ENCODE measurements at places on chromosomes 7 and 10. TPM values are rescaled to one million over a fixed set of nuclear protein-coding genes. Genes with fewer than 3 reads are reported as not detected.

The MIOS gene
- 47.8 TPM for total RNA-seq

- no peak overlapping the region for H3K27ac ChIP-seq
- H3K36me3 ChIP-seq = no peaks in the 10 kb centered on the region
- H3K4me1 ChIP-seq = 0 out of 2 replicates have a peak, but pooled peaks cover 10% of the 10 kb centered on the region
- H3K4me3 ChIP-seq = no peak overlapping the region
- H3K27me3 ChIP-seq = peaks cover 23% of the 10 kb centered on the region
Observed at GRCh38 chr10:29327746-29328102, 38.9 kb downstream of the LYZL1 start.

GRCh38 chr7:115499956-115500355 is 530.6 kb downstream of the TFEC start:
- no peak overlapping the region for H3K27ac ChIP-seq
- H3K4me3 ChIP-seq = no peak overlapping the region
- no peaks in the 10 kb centered on the region for H3K36me3 ChIP-seq
- no peak for DNase-seq
- no peaks in the 10 kb centered on the region for H3K27me3 ChIP-seq
- no peaks in the 10 kb centered on the region for H3K4me1 ChIP-seq

DNA sequence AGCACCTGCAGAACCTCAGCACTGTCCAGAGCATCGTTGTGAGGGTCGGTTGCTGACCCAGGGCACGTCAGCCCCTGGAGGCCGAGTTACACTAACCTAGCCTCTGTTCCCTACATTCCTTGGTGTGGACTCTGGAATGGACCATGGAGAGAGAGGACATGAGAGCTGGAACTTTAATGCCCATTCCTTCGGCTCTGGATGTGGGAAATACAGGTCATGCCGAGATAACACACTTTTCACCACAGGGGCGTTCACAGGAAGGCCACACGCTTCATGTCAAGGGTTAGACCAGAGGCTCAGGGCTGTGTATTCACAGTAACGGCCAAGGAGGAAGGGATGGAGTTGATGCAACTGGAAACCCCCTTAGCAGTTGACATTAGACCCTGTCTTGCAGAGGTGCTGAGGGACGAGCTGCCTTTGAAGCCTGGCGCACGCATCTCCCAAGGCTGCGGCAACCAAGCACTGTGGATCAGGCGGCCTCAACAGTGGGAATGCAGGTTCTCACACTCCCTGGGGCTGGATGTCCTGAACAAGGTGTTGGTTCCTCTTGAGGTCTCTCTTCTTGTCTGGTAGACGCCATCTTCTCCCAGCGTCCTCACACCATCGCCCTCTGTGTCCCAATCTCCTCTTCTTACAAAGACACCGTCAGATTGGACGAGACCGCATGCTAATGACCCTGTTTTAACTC is 245.2 kb downstream of the KLF6 start:
- no peak overlapping the region for H3K4me3 ChIP-seq
- H3K27me3 ChIP-seq = no peaks in the 10 kb centered on the region
- no peak for DNase-seq
- H3K36me3 ChIP-seq = no peaks in the 10 kb centered on the region
- peaks cover 41% of the 10 kb centered on the region for H3K4me1 ChIP-seq

- no peaks in the 10 kb centered on the region for H3K36me3 ChIP-seq
- peaks cover 12% of the 10 kb centered on the region for H3K4me1 ChIP-seq
- no peak overlapping the region for H3K27ac ChIP-seq
- H3K27me3 ChIP-seq = no peaks in the 10 kb centered on the region
- H3K4me3 ChIP-seq = no peak overlapping the region
Observed at GRCh38 chr10:44956717-44957706, 2.6 kb upstream of the RASSF4 start.

The SLC26A4 gene
- total RNA-seq = 0.25 TPM

- no peak overlapping the region for H3K27ac ChIP-seq
- no peaks in the 10 kb centered on the region for H3K4me1 ChIP-seq
- H3K27me3 ChIP-seq = peaks cover 10% of the 10 kb centered on the region
- DNase-seq = no peak
- no peaks in the 10 kb centered on the region for H3K36me3 ChIP-seq
Observed at GRCh38 chr7:108603656-108604306, 34.1 kb downstream of the DNAJB9 start.

GRCh38 chr7:31096877-31097258 is 44.8 kb downstream of the ADCYAP1R1 start:
- no peak overlapping the region for H3K27ac ChIP-seq
- no peak for DNase-seq
- no peaks in the 10 kb centered on the region for H3K36me3 ChIP-seq
- H3K27me3 ChIP-seq = peaks cover 5% of the 10 kb centered on the region

DNA sequence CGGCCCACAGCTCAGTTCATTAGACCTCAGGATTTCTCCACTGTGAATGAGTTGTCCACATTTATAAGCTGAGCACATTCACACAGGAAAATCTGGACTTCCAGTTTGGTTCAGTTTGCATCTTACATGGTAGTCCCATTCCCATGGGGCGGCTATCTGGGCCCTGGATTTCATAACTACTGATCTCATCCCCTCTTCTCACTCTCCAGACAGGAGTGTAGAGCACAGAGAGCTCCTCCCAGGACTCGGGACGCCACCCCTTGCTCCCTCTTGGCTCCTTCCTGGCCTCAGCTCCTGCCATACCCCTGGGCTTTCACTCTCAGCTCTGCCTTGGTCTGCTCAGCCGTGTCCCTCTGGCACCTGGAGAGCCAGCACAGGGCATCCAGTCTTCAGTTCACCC is 117.6 kb upstream of the TCERG1L start:
- H3K27ac ChIP-seq = no peak overlapping the region
- no peaks in the 10 kb centered on the region for H3K4me1 ChIP-seq
- peaks cover 20% of the 10 kb centered on the region for H3K27me3 ChIP-seq

GRCh38 chr10:88395677-88396076 is 187.4 kb downstream of the RNLS start:
- no peaks in the 10 kb centered on the region for H3K27me3 ChIP-seq
- no peak overlapping the region for H3K27ac ChIP-seq

GRCh38 chr7:111053035-111053434 is 37.9 kb upstream of the LRRN3 start:
- H3K4me3 ChIP-seq = no peak overlapping the region
- no peak for DNase-seq
- no peak overlapping the region for H3K27ac ChIP-seq
- no peaks in the 10 kb centered on the region for H3K36me3 ChIP-seq

- H3K4me3 ChIP-seq = no peak overlapping the region
- H3K27ac ChIP-seq = no peak overlapping the region
- no peaks in the 10 kb centered on the region for H3K27me3 ChIP-seq
Observed at GRCh38 chr10:14543046-14543903, 212.6 kb upstream of the FRMD4A start.

DNA sequence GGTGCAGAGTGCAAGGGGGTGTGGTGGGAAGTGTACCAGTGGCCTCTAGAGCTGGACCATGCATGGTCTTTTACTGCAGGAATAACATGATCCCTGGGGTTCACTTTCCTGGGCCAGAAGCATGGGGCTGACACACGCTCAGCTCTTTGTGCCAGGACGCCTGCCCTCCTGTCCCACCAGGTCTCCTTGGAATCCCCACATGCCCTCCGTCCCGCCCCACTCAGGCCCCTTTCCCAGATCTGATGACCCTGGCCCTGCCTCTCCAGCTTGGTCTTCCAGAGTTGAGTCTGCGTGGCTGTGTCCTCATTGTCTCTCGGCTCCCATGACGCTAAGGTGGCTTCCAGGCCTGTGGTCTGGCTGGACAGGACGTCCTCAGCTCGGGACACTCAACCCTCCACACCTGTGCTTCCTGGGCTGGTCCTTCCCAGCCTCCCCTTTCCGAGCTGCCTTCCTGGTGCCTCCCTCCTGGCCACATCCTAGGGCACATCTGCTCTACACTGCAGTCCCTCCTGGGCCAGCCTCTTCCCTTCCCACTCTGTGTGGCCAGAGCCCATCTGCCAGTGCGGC is 249.5 kb upstream of the SHH start:
- DNase-seq = no peak

The OLAH gene
- not detected for total RNA-seq

The CALN1 gene
- not detected for total RNA-seq

DNA sequence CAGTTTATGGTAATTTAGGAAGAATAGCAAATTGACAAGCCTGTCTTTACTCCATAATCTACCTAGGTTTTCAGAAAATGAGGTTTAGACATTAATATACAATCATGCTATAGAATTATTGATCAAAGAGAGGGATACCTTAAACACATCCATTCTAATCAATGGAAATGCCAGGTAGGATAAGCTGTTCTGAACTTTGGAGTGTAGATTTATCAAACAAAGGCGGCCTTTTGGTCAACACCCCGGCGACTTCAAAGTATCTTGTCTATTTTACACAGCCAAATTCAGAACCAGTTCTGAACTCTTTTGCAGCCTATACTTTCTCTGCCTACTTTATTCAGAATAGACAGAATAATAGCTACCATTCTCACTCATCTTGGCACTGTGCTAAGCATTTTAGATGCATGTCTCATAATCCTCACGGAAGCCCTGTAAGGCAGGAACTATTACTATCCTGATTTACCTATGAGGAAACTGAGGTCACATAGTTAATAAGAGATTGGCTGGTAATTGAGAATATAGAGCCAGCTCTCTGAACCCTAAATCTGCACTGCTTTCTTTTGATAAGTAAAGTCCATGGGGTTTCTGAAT is 641.9 kb upstream of the LRRTM3 start:
- H3K27me3 ChIP-seq = no peaks in the 10 kb centered on the region
- no peaks in the 10 kb centered on the region for H3K36me3 ChIP-seq
- no peaks in the 10 kb centered on the region for H3K4me1 ChIP-seq
- no peak overlapping the region for H3K27ac ChIP-seq
- H3K4me3 ChIP-seq = no peak overlapping the region
- no peak for DNase-seq

GRCh38 chr7:128076796-128077271 is 45.6 kb upstream of the LRRC4 start:
- no peak overlapping the region for H3K27ac ChIP-seq
- DNase-seq = no peak
- no peaks in the 10 kb centered on the region for H3K27me3 ChIP-seq
- H3K4me3 ChIP-seq = no peak overlapping the region
- no peaks in the 10 kb centered on the region for H3K4me1 ChIP-seq

Data from GM23248 (cell line).